PC-9 (cell line): ENCODE measurements at places on chromosomes 12 and 14. TPM values are rescaled to one million over a fixed set of nuclear protein-coding genes. Genes with fewer than 3 reads are reported as not detected.
A peak's percentile ranks its signal among the peaks of the same experiment; 100 is the strongest.

GRCh38 chr14:99667045-99667444 is 17.1 kb upstream of the CYP46A1 start:
- no peaks in the 10 kb centered on the region for H3K27me3 ChIP-seq
- H3K4me3 ChIP-seq: no peak overlapping the region
- no peaks in the 10 kb centered on the region for H3K36me3 ChIP-seq
- H3K4me1 ChIP-seq: no peaks in the 10 kb centered on the region
- DNase-seq: no peak
- no peak overlapping the region for H3K27ac ChIP-seq

GRCh38 chr14:92309968-92310530 is 12.9 kb upstream of the SLC24A4 start:
- peaks cover 19% of the 10 kb centered on the region; the same call in 1 of the 2 replicates for H3K27me3 ChIP-seq
- no peaks in the 10 kb centered on the region for H3K4me1 ChIP-seq
- H3K36me3 ChIP-seq: no peaks in the 10 kb centered on the region
- no peak overlapping the region for H3K4me3 ChIP-seq

ABHD12B gene
- not detected in 2 replicates for total RNA-seq

DNA sequence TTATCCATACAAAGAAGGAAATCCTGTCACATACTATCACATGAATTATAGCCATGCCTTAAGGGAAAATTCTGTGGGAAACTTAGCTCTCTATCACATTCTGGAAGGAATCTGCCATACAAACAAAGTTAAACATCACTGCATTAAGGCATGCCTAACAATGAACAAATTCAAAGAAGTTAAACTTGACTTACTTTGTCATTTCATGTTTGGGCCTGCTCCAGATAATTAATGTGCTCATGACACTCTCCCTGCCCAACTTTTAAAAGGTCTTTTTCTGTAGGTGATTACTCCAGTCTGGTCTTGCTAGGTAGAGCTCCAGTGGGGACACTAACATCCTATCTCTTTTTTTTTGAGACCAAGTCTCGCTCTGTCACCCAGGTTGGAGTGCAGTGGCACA is 230.5 kb downstream of the AEBP2 start:
- no peak for DNase-seq
- H3K36me3 ChIP-seq: no peaks in the 10 kb centered on the region
- H3K27me3 ChIP-seq: no peaks in the 10 kb centered on the region
- H3K4me3 ChIP-seq: no peak overlapping the region
- H3K4me1 ChIP-seq: no peaks in the 10 kb centered on the region

DNA sequence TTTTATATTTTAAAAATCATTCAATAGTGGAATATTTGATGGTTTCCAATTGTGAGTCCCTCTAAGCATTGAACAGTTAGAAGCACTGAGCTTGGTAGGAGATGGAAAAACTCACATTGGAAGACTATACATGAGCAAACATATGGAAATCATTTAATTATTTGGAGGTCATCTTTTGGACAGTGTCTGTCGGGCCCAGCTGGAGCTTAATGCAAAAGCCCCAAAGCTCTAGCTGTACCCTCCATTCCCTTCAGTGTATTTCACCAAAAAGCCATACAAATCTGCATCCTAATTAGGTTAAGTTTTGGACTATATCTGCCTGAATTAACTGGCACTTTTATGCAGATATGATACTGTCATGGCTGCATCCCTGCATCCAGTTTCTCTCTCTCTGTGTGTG is 365.7 kb downstream of the FLRT2 start:
- no peaks in the 10 kb centered on the region for H3K36me3 ChIP-seq
- no peaks in the 10 kb centered on the region for H3K27me3 ChIP-seq
- H3K27ac ChIP-seq: no peak overlapping the region
- H3K4me1 ChIP-seq: no peaks in the 10 kb centered on the region
- no peak for DNase-seq

ZDHHC22 gene
- not detected in 2 replicates for total RNA-seq

SERPINA10 gene
- not detected in 2 replicates for total RNA-seq

DNA sequence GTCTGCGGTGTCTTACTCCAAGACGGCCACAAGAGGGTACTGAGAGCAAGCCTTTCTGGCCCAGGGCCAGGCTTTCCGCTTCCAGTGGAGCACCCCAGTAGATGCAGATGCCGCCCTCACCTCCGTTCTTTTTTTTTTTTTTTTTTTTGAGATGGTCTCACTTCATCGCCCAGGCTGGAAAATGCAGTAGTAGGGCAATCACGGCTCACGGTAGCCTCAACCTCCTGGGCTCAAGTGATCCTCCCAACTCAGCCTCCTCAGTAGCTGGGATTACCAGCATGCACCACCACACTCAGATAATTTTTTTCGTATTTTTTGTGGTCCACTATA is 5.6 kb upstream of the LBHD2 start:
- H3K27ac ChIP-seq: no peak overlapping the region
- H3K4me1 ChIP-seq: peaks cover 26% of the 10 kb centered on the region
- peak; percentile 93 for DNase-seq
- H3K27me3 ChIP-seq: no peaks in the 10 kb centered on the region

KRT6C gene
- not detected in 2 replicates for total RNA-seq

SSPN gene
- 10.4 and 14.0 TPM in 2 replicates for total RNA-seq

- no peaks in the 10 kb centered on the region for H3K36me3 ChIP-seq
- H3K4me3 ChIP-seq: no peak overlapping the region
- H3K27me3 ChIP-seq: no peaks in the 10 kb centered on the region
- peaks cover 46% of the 10 kb centered on the region for H3K4me1 ChIP-seq
Observed at GRCh38 chr14:70700955-70701585, 59.4 kb downstream of the TTC9 start.

DNA sequence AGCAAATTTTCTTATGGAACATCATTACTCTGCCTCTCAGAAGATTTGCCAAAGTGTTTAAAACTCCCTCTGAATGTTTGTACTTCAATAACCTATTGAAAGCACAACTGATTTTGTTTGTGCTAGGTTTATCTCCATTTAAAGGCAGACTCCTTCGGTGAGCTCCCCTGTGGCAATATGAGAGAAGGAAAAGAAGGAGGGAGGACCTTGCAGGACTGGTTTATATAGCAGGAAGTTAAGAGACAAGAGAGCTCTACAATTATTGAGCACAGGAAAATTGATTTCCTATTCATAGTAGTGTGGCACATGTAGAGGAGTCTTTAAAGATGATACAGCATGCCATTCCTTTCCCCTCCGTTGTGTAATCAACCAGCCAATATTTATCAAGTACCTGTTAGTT is 75.5 kb downstream of the PDE3A start:
- H3K36me3 ChIP-seq: no peaks in the 10 kb centered on the region
- H3K4me1 ChIP-seq: no peaks in the 10 kb centered on the region
- no peak for DNase-seq
- H3K27me3 ChIP-seq: 0 out of 2 replicates have a peak, but pooled peaks cover 7% of the 10 kb centered on the region
- no peak overlapping the region for H3K4me3 ChIP-seq

HOTAIR gene
- total RNA-seq: 7.9 and 9.2 TPM in 2 replicates
